ENCODE measurements at places on chromosomes 16 and 17.

DNA sequence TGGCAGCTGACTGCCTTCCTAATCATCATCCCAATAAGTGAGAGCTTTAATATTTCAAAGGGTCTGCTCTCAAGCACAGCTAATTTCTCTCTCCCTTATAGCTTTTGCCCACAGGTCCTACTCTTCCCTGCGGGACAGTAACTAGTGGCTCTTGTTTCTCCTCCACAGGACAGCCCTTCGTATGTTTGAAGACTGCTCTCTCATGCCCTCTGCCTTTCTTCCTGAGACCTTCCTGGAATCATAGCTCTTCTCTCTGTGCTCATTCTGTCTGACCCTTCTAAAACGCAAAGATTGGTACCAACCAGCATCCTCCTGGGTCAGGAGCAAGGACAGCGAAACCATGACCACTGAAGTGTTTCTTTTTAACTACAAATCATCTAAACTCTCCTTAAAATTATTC lies 168.9 kb downstream of the GRIN2A start:
- no peak for DNase-seq

GRCh38 chr17:31595076-31595475 lies 203.6 kb downstream of the RAB11FIP4 start:
- peak; percentile 5 for DNase-seq

- no peak for DNase-seq
Observed at GRCh38 chr16:56450275-56450985, 702 bp downstream of the NUDT21 start.

- no peak for DNase-seq
Observed at GRCh38 chr17:67558740-67559380, 158.9 kb upstream of the NOL11 start.

GRCh38 chr16:54526916-54527315 lies 240.3 kb upstream of the IRX3 start:
- no peak for DNase-seq

- peak; percentile 27 for DNase-seq
Observed at GRCh38 chr16:57998992-57999365, 1.5 kb downstream of the ZNF319 start.

All from chondrocyte (in vitro differentiated cells).